ENCODE measurements at places on chromosomes 12 and 14.

DNA sequence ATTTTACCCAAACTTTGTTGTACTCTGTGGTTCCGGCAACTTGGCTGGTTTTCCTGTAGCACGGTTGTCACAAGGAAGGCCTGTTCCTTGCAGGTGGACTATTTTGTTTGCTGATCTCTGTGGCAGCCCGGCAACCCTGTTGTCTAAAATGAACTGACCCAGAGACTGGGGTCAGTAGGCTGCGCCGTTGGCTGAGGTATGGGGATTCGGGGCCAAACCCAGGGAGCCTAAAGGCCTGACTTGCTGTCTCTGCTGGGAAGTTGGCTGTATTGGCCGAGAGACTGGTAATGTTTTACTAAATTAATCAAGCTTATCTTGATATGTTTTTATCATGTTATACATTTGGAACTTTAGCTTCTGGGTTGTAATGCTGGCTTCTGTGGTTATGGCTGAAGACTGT lies 13.8 kb downstream of the SMIM41 start:
- no peak for DNase-seq

DNA sequence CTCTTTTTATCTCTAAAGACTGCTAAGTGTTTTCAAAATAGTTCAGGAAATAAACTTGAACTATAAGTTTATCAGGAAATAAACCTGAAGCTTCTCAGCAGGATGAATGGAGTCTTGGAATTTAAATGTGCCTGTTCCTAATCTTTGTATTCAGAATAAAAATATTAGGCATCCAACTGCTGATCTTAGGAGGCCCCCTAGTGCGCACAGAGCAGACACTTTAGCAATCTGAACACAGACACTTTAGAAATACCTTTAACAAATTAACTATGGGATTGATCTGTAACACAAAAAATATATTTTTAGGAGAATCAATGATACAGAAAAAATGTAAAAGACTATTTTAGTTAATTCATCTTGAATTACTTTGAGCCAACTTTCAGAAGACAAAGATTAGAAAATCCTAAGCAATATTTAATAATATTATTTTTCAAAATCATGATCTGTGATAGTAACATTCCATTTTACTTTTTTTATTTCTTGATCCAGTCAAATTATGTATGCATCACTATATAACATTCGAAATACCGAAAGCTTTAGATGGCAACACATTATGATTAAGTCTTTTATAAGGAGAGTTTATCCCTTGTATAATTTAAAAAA lies 80.9 kb downstream of the SLC41A2 start:
- DNase-seq = peak; percentile 60

GRCh38 chr12:26112703-26113147 lies 12.1 kb downstream of the BHLHE41 start:
- no peak for DNase-seq

GRCh38 chr12:5581616-5582015 lies 149.7 kb downstream of the NTF3 start:
- no peak for DNase-seq

GRCh38 chr14:79583738-79584408 lies 627.4 kb downstream of the DIO2 start:
- no peak for DNase-seq

DNA sequence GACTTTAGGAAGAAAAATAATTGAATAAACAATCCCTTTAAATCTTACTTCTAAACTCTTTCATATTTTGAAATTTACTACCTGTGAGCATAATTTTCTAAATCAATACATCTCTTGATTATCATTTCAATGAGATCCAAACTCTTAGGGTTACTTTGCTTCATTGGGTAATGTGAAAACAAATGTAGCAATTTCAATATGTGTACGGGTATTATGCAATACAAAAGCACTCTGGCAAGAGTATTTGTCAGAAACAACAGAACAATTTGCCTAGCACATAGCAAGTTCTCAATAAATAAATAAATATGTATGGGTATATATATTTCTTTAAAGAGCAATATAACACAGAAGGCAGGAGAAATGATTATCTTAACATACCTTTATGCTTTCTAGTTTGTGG lies 77.1 kb downstream of the PLEKHG7 start:
- DNase-seq = no peak

- DNase-seq = no peak
Measured at GRCh38 chr12:120862664-120863063, 41.5 kb downstream of the SPPL3 start.

GRCh38 chr12:127489061-127489460 lies 777.9 kb upstream of the TMEM132C start:
- DNase-seq = no peak

DNA sequence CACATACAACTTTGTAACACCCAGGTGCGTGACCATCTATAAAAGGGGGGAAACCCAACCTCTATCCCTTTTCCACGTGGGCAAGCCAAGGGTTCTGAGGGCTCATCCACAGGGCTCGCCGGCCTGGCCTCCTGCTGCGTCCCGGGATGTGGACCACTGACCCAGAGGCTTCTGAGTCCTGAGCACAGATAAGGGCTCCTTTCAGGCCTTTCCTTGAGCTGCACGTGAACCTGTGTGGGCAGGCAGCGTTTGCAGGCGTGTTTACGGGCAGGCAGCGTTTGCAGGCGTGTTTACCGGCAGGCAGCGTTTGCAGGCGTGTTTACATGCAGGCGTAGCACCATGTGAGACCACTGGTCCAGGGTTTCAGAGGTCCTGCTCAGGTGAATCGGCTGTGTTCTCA lies 3.8 kb downstream of the TCL1A start:
- no peak for DNase-seq

DNA sequence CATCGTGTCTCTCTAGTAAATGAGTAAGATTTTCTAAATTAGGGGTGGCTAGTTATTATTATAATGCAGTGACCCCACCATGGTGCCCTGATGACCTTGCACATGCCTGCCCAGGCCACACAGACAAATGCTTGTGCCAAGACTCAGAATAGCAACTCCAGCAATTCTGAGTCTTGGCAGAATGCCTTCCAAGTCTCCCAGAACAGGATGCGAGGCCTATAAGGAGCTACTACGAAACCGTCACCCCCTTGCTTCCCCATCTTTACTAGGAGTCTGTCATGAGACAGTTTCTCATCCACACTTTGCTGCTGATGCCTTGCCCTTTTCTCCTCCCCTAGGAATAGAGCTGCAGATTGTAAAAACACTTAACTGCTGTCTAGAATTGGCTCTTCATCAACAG lies 559.9 kb downstream of the TRHDE start:
- DNase-seq = no peak
